ENCODE measurements at places on chromosomes 12 and 14.

DNA sequence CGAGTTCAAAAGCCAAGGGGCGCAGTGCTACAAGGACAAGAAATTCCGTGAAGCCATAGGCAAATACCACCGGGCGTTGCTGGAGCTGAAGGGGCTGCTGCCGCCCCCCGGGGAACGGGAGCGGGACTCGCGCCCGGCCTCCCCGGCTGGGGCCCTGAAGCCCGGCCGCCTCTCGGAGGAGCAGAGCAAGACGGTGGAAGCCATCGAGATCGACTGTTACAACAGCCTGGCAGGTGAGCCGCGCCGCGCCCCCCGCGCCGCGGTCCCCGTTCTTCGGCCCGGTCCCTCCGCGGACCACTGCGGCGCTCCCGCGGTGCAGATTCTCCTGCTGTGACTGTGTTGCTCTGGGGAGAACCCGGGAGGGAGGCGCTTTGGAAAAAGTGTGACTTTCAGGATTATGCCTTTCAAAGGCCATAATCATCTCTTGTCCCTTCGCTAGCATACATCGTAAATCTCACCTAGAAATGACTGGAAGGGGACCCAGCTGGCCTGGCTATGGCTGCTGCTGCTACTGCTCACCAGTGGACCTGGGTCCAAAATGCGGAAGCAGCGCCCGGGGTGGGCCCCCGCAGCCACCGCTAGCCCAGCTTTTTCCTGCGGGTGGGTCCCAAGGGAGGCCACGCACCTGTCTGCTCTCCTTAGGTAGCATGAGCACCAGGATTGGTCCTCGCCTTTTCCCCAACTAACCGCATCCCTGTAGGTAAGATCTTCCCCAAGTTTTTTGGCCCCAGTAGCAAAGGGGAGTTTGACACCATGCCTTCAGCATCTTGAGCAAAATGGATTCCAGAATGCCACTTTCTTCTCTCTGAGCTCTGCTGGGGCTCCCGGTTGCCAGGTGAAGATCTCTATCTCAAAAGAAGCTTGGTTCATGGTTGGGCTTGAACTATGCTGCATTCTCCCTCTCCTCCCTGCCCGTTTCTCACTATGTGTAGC, 853 bp downstream of the TTC9 start:
- no peak for DNase-seq

DNA sequence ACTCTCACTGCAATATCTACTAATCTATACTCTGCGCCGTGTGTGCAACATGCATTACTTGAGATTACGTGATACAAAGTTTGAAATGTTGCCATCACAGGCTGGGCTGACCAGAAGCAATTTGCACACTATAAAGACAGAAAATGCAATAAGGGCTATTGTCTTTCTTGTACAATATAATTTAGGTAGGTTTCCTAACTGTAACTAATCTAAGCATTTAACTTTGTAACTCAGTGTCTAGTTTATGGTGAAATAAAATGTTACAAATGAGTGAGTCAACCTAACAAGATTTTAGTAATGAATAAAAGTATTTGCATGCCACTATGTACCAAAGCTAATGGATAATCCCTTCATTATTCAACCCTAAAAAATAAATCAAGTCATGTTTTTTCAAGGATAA, 57.8 kb downstream of the LRP6 start:
- DNase-seq = no peak

GRCh38 chr14:104601786-104602185, 2.8 kb downstream of the TMEM179 start:
- DNase-seq = peak; percentile 30

- no peak for DNase-seq
These were observed 39.6 kb downstream of the DNAH10 start for GRCh38 chr12:123801573-123802178.

GRCh38 chr14:77791225-77791600, 8.7 kb upstream of the ADCK1 start:
- DNase-seq = no peak

DNA sequence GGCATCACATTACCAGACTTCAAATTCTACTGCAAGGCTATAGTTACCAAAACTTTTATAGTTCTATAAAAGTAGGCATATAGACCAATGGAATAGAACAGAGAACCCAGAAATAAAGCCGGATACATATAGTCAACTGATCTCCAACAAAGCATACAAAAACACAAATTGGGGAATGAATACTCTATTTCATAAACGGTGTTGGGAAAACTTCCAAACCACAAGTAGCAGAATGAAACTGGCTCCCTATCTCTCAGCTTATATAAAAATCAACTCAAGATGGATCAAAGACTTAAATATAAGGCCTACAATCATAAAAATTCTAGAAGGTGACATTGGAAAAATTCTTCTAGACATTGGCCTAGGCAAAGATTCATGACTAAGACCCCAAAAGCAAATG, 187.9 kb upstream of the PLXNC1 start:
- DNase-seq = no peak

GRCh38 chr12:122064780-122065588, 13.6 kb upstream of the MLXIP start:
- DNase-seq = no peak

GRCh38 chr12:132465269-132466190, 24.4 kb upstream of the FBRSL1 start:
- no peak for DNase-seq

DNA sequence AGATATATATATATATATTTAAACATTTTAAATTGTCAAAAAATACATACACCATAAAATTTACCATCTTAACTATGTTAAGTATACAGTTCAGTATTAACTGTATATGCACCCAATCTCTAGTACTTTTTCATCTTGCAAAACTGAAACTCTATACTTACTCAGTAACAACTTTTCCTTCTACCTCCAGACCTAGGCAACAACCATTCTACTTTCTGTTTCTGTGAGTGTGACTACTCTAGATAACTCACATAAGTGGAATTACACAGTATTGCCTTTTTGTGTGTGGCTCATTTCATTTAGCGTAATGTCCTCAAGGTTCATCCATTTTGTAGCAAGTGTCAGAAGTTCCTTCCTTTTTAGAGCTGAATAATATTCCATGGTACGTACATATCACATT, 8.2 kb downstream of the FAM234B start:
- no peak for DNase-seq

DNA sequence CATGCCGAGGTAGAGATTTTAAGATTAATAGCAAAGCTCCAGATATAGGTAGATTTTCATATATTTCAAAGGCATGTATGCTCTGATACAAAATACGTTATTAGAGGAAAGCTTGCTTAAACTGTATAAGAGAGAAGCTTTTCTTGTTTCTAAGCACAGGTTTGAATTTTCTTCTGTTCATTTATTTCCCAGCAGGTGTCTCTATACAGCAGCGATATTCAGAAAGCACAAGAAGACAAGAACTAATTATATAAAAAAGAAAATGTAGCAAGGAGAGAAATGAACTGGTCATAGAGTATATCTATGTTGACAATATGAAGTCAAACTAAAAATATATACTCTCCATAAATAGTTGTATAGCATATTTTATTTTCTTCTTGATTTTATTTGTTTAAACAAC, 307.4 kb upstream of the NOVA1 start:
- no peak for DNase-seq

GRCh38 chr14:68526512-68527091, 266.3 kb downstream of the ZFP36L1 start:
- DNase-seq = no peak

DNA sequence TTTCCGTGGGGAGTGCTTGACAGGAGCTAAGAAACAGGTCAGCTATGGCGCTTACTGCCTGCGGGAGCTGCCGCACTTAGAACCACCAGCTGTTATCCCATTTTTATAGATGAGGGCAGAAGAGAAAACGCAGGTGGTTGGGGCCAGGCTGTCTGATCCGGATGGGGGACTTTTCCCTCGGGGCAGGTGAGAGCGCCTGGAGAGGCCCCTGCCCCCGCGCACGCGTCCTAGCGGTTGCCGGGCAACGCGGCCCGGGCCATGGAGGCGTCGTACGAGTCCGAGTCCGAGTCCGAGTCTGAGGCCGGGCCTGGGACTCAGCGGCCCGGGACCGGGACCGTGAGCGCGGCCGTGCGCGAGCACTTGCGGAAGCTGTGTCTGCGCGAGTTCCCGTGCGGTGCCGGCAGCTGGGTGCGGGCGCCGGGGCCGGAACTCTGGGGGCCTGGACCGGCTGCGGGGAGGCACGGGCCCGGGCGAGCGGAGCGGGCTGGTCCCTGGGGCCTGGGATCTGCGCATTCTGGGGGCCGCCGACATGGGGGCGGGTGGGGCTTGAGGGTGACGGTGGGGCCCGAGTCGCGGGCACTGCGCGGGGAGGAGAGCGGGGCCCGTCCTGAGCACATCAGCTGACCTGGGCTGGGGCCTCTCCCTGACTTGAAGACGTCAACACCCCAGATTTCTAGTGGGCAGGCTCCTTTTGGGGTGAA, at the start of gene LRRC43:
LRRC43 (plus strand) TSS at position 237 of the 701 bp plus-strand sequence; CDS start at position 259, 22 bp downstream.
- peak; percentile 47 for DNase-seq

DNA sequence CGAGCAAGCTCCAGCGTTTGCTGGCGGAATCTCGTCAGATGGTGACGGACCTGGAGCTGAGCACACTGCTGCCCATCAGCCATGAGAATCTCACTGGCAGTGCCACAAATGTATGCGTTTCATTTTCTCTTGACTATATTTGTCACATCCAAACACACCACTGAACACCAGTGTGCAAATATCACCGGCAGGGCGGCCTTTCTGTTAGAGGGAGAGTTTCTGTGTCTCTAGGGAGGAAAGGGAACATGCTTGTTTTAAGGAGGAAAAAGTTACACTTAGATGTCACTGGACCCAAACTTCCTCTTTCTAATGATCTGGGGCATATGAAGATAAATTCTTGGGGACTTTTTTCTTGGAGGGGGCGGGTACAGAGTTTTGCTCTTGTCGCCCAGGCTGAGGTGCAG, 21.9 kb upstream of the HIP1R start:
- no peak for DNase-seq

DNA sequence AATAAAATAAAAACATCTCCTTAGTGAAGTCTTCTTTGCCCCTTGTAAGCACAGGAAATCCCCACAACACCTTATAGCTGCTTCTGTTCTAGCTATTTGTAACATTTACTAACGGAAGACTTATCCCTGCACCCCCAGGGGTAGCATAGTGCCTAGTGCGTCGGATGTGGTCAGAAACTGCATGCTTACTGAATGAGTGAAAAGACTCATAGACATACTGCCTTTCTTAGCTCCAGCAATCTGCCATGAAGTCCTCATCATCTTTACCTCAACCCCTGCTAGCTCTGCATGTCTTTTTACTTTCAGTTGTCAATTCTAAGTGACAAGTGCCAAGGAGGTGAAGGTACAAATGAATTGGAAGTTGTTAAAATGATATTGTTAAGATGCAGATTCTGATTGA, 12.9 kb downstream of the RIOX1 start:
- no peak for DNase-seq

- DNase-seq = no peak
These were observed at the start of gene SERPINA4 for GRCh38 chr14:94560751-94561655. SERPINA4 (plus strand) TSS chr14:94561442; CDS start chr14:94563483, 2,041 bp downstream.

GRCh38 chr14:53692451-53692850, 264.2 kb downstream of the BMP4 start:
- no peak for DNase-seq

DNA sequence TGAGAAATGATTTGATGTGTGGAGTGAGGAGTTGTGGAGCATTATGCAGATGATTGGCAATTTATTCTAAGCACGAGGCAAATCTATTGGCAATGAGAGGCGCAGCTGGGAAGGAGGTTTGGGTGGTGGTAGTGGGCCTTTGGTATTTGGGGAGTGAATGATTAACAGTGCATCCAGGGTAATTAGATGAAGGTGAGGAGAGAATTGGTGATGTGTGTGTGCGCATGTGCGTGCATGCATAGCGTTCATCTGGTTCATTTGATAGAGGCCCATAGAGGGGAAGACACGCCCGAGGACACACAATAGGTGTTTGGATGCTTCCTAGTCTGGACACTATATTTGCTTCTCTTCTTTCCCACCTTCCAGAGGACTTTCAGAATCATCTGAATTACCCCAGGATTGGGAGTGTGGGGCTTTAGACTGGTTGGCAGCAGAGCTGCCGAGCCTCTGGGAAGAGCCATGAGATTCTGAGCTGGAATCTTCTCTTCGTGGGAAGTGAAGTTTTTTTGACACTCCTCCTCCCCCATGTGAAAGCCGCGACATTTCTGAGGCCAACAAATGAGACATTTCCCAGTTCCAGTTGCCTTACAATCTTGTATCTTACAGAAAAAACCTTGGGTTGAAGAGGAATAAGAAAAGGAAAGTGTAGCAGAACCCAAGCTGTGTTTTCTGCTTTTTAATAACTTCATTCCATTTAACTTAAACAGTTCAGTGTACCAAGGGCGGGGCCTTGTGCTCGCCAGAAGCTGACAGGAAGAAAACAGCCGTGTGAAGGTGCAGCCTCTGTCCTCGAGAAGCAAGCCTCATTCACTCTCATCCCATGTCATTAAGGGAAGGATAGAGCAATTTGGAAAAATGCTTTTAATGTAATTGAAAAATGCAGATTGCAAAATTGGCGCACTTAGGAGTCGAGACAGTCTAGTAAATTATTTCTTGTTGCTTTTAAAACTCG, 65.2 kb downstream of the SLC25A47 start:
- DNase-seq = no peak

DNA sequence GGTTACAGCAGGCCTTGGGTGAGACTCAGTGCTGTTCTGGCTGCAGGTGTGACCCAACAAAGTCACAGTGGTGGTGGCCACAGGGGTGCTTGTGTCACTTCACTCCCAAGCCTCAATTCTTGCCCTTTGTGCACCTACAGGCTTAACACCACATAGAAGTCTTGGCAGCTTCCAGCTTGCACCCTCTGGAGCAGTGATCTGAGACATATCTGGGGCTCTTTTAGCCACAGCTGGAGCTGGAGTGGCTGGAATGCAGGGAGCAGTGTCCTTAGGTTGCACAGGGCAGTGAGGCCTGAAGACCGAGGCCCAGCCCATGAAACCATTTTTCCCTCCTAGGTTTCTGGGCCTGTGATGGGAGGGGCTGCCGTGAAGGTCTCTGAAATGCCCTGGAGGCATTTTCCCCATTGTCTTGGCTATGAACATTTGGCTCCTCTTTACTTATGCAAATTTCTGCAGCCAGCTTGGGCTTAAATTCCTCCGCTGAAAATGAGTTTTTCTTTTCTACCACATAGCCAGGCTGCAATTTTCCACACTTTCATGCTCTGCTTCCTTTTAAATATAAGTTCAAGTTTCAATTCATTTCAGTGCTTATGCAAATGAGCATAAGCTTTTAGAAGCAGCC, 37.7 kb downstream of the ADAM21 start:
- no peak for DNase-seq

DNA sequence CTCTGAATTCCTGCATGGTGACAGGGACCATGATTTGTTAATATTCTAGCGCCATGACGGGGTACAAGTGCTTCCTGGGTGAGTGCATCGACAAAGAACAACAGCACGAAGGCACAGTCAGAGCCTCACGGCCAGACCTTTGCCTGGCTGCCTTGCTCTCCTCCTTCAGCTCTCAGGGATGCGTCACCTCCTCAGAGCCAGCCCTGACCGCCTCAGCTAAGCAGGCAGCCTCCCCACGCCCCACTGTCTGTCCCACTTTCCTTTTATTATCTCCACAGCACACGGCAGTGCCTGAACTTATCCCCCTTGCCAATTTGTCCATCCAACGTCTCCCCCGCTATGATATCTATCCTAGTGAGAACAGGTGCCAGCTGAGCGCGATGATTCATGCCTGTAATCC, 16.5 kb upstream of the FZD10 start:
- no peak for DNase-seq

All from adrenal gland (tissue), 19 donors.